ENCODE measurements at places on chromosomes 11 and 22.

- DNase-seq: no peak
Observed at GRCh38 chr11:62857541-62857982, 18.2 kb upstream of the WDR74 start.

DNA sequence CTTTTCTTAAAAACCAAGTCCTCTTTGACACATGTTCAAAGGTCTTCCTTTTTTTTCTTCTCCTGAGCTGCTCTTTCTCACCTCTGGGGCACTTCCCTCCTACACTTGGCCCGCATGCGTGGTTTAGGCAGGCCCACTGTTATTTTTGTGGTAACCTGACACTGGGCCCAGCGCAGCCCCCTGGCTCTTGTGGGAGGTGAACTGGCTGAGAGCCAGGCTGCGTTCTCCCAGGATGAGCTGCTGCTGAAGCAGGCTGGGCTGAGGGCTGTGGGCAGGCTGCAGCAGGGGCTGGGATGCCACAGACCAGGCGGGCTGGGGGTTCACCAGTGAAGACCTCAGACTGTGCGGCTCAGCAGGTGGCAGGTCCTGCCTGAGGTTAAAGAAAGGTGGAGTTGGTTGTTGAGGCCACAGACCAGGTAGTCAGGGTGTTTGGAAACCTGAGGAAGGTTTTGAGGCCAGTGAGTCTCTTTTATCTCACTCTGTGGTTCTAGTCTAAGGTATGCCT is 72.4 kb downstream of the TEAD1 start:
- DNase-seq: peak; percentile 77

GRCh38 chr11:65438257-65439151 is 15.9 kb downstream of the NEAT1 start:
- DNase-seq: no peak

GRCh38 chr22:44604991-44605390 is 97.0 kb upstream of the PRR5 start:
- DNase-seq: no peak

DNA sequence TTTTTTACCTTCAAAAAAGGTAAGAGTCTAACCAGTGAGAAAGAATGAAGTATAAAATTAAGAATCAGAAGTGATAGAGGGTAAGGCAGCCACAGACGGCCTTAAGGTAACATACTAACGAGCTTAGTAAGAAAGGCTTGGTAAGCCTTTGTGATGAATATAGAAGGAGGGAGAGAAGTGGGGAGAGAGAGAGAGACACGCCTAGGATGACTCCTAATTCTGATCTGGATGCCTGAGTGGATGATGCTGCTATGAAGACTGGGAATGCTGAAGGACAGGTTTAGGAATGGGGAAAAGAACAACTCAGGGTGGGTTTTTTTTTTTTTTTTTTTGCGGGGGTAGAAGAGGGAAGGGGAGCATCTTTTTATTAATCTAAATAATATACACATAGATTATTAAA is 4.8 kb downstream of the FBXO3 start:
- DNase-seq: no peak

DNA sequence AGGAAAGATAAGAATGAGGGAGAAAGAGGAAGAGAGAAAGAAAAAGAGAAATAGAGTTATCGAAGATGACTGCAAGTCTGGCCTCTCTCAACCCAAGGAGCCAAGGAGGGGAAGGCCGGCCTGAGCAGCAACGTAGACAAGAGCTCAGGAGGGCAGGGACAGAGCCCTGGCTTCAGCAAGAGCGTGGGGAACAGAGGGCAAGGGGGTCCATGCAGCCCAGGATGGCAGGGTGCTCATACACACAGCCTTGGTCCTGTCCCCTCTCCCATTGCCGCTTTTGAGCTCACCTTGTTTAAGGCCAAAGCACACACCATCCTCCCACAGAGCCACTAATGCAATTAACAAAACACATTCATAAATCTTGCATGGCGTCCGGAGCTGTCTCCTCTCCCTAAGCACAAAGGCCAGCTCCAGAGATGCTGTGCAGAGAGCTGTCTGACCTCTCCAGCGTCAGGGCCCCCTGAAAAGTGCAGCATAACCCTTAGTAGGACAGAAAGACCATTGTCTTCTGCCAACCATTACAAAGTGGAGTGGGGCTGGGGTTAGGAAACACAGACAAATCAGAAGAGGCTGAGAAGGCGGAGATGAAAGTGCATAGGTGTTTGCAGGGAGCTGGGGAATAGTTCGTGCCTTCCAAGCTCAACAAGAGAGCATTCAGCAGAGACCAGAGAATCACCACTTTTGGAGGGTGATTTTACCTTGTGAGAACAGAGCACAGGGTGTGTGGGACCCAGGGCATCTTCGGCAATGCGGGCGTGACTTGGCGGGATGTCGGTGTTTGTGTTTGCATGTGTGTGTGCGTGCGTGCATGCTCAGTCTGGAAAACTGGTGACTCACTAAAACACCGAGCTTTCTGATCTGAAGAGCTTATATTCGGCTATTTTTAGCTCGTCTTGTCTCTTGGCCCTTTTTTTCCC is 28.2 kb upstream of the JAM3 start:
- DNase-seq: no peak

- DNase-seq: no peak
Observed at GRCh38 chr11:11038352-11038751, 180.5 kb upstream of the ZBED5 start.

DNA sequence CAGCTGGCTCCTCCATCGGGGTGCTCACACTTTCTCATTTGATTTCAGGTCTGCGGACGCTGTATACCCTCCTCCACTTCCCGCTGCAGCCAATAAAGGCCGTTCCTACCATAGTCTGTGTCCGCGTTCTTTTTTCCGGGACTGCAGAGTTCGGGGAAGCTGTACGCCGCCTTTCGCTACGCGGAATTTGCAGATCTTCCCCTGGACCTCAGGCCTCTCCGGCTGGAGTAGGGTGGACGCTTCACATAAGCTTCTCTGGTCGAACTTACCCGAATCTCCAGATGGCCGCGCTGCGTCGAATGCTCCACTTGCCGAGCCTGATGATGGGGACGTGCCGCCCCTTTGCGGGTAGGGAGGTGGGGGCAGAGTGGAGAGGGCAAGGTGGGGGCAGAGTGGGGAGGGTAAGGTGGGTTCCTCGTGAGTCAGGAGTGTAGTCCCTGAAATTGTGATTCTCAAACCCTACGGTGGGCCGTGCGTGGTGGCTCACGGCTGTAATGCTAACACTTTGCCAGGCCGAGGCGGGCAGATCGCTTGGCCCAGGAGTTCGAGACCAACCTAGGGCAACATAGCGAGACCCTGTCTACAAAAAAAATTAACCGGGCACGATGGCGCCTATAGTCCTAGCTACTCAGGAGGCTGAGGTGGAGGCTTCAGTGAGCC is 617 bp downstream of the CSKMT start:
- peak; percentile 83 for DNase-seq

DNA sequence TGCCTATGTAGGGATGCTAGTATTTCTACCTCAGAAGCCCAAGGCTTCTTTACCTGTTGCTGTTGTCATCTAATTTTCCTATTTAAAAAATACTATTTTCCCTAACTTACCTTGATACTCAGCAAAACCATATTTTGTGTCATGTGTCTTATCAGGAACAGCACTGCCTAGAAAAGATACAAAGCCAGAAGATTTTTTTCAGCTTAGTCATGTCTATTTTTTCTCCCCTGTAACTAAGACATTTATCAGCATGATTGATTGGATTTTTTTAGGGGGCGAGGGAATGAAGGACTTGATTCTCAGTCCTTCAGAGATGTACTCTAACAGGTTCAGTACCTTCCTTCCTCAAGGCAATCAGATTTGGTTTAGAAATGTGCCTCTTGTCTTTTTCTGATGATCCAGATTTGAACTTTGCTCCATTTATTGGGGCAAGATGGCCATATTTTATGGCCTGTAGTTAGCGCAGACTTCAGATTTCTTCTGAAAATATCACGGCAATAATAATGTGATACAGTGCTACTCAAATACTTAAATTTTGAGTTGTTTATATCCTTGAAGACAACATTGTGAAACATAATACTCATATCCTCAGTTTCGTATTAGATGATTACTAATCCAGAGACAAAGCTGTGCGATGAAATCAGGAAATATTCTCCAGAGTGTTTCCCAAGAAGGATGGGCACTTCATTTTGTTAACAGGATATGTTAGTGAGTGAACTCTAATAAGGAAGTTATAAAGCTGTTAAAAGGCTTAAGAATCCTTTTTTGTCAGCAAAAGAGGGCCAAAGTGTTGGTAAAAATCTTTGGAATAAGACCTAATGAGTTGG is 3.8 kb upstream of the PIK3IP1 start:
- no peak for DNase-seq

DNA sequence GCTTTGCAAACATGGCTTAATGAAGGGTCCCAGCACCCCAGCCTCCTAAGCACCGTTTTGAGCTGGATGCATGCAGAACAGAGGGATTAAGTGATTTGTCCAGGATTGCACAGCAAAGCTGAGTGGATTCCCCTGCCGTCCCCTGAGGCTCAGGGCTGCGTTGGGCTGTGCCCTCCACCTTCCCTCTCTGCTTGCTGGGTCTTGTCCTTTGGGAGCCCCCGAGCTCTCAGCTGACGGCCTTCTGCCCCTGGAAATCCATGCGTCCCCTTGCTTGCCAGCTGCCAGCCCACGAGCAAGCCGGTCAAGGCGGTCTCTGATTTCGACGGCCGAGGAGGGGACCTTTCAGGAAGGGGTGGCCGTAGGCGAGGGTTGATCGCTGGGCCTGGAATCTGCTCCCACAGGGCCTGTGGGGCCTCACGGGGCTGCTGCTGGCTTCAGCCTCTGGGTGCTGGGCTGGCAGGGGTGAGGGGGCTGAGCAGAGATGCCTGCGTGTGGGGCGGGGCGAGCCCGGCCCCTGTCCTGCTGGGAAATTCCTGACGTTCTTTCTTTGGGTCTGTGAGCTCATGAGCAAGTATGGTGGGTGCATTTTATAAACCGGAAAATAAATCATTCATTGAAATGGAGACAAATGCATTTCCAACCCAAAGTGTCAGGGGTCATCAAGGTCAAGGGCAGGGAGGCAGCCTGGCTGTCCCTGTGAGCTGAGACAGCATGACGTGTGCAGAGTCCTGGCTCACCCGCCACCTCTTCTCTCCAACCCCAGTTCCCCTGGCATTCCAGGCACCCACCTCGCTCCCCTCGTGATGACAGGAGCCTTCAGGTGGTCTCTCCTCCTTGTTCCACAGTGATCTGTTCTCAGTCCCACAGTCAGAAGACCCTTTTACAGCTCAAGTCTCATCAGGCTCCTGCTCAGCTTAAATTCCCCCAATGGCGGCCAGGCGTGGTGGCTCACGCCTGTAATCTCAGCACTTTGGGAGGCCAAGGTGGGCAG is 28.1 kb downstream of the FGF4 start:
- DNase-seq: no peak

- DNase-seq: peak; percentile 81
Observed at GRCh38 chr22:49961005-49961600, 531 bp downstream of the PIM3 start.
